HT-29 (cell line): ENCODE measurements at places on chromosomes 5 and 9.

- no peak for DNase-seq
Measured at GRCh38 chr5:168364750-168365550, 73.5 kb downstream of the WWC1 start.

DNA sequence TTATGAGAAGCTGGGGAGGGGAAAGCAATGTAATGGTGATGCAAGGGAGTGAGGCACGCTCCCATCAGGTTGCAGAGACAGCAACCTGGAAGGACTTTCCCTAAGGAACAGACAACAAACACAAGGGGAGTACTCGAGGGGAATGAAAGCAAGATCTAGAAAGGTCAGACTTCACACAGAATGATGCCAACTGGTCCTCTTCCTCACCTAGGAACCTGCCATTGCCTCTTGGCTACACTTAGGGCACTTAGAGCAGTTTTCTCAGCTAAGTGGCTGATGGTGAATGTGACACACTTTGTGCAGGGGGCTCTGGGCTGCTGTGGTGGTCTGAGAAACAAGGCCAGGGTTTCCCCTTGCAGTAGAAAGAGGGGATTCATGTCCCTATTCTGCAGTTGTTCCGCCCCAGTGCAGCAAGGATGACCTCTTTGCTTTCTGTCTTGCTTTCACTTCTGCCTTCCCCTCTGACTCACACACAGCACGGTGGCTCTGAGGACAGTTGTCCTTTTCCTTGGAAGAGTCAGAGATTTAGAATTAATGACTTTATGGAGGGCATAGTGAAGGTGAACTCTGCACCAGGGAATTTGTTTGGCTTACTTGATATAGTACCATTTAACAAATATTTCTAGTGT, 394.0 kb upstream of the KLF4 start:
- no peak for DNase-seq

DNA sequence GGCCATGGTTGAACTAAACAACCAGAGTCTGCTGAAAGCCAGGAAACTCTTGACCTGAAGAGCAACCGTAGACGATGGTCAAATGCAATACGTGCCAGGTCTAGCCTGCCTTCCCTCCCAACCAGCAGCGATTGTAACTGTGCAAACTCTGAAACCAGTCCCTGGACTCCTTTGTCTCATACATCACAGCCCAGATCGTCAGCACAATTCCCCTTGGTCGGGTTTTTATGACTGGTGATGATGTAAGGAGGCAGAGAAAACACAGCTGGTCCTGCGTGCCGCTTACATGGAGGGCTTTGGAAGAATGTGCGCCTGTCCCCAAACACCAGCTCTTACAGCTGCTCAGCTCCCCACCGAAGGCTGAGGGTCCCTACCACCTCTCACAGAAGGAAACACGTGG, 24.6 kb downstream of the SMIM23 start:
- no peak for DNase-seq

DNA sequence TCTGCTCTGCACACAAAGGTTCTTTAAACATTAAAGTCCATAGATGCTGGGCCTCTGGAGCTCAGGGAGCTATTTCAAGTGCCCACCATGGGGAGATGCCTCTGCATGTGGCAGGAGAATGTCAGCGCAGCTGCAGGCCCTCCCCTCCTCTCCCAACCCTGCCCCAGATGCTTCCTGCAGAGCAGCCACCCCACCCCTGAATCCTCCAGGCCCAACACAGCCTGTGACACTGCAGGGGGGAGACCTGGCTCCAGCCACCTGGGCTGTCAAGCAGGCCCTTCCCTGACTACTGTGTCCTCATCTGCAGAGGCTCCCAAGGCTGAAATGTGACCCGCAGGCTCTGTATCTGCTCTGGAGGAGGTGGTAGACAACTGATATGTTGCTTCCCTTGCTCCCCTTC, 213.9 kb downstream of the GABBR2 start:
- no peak for DNase-seq

- DNase-seq: no peak
Measured at GRCh38 chr5:62617943-62618342, 39.3 kb downstream of the LRRC70 start.

- no peak for DNase-seq
Measured at GRCh38 chr5:113807427-113807991, 294.0 kb downstream of the YTHDC2 start.

DNA sequence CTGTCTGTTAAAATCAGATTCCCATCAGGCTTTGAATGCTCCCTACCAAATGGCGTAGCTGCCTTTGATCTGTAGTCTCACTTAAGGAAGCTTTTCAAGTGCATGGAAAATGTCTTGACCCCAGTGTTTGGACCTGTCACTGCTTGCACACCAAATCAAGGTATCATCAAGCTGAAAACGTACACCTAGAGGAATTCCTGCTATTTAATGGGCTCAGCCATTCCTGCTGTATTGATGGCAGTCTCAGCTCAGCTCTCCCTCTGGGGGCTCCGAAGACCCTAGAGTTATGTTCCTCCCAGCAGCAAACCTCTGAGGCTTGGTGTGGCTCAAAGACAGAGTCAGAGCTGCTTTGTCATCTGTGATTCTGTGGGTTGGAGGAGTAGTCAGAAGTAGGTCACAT, 63.5 kb downstream of the PGM5 start:
- no peak for DNase-seq

GRCh38 chr5:66285343-66285922, 141.3 kb downstream of the SREK1 start:
- DNase-seq: no peak

DNA sequence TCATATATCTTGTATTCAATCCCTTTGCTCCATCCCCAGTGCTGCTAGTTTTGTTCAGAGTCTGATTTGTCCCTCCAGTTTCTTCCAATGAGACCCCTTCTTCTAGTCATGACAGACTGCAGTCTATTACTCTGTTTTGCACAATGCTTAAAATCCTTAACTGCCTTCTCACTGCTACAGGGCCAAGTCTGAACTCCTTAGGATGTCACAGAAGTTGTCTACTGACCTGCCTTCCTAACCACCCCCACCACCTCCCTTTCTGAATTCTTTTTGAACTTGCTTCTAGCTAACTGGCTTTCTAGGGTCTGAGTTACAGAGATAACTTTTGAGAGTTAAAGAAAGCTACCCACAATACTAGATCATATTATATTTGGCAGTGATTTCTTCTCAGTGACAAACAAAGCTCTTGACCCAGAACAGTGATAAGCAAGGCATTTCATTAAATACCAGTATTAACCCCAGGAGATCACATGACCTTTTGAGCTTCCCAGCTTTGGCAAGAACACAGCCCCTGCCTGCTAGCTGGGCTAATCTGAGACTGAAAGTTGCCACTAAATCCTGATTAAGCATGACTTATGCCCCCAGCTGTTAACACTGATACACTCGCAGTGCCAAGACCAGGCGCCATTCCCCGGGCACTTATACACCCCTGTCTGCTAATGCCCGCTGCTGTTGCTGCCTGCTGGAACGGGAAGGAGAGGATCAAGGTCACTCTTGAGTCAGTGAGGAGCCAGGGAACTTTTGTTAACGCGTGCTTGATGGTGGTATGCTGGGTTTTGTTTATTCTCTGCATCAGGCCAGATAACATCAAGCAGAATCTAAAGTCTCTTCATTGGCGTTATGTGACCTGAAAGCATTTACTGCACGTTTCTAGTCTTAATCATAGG, 36.4 kb upstream of the ADAMTSL1 start:
- no peak for DNase-seq

DNA sequence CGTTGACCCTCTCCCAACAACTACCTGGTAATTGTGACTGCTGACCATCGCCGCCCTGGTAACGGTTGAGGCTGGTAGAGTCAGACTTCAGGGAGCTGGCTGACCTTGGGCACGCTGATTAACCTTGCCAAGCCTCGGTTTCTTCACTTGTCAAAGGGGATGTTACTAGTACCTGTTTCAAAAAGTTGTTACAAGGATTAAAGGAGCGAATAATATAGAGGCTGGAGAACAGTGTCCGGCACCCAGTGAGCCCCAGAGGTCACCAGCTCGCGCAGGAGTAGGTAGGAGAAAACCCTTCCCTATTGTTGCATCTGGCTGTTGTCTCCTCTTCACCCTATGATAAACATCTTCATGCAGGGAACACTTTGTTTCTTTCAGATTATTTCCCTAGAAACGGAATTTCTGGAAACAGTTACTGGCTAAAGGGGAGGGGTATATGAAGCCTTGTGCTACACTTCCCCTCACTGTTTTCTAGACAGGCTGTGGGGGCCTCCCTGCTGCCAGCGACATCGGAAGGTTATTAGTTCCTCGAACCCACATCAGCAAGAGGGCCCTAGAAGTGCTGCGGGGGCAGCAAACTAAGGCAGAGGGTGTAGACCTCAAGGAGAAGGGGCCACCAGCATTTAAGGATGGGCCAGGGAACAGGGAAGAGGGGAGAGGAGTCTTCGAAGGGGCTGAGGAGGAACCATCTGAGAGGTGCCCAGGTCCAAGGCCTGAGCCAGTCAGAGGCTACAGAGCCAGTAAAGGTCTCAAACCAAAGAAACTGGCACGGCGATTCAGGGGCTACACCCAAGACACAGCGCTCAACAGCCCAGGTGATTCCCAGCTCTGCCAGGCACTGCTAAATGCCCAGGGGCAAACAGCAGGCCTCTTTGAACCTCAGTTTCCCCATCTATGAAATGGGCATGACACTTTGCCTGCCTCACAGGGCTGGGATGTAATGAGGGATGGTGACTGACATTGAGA, 37.6 kb downstream of the HRH2 start:
- no peak for DNase-seq

- DNase-seq: peak; percentile 62
Measured at GRCh38 chr5:36877667-36878391, 1.3 kb downstream of the NIPBL start.

DNA sequence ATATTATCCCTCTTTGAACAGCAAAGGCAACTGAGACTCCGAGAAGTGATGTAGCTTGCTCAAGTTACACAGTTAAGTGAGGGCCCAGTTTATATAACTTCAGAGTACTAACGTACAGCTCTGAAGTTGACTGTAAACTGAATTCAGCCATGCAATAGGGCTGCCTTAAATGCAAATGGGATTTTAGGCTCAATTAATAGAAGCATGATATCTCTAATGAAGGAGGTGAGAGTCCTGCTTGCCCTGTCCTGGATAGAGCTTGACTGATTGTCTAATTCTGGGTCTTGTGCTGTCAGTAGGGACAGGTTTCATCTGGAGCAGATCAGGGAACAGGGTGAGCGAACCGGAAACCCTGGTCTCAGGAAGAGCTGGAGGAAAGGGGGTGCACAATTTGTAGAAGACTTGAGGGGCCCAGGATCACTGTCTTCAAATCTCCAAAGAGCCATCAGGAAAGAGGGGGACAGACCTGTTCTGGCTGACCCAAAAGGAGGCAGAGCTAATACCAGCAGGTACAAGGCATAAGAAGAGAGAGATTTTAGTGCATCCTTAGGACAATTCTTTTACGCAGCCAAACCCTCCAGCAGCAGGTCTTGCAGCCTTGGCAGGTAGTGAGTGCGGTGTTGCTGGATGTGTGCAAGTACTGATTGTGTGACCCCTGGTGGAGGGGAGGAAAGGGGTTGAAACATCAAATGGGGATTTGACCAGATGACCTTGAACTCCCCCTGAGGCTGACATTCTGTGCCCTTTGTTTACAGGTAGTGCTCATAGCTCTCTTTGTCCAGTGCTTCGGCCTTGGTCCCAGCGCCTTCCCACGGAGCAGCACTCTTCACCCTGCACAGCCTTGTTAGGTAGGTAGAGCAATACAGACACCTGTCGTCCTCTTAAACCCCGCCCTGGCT, 13.0 kb downstream of the GSN start:
- DNase-seq: no peak

DNA sequence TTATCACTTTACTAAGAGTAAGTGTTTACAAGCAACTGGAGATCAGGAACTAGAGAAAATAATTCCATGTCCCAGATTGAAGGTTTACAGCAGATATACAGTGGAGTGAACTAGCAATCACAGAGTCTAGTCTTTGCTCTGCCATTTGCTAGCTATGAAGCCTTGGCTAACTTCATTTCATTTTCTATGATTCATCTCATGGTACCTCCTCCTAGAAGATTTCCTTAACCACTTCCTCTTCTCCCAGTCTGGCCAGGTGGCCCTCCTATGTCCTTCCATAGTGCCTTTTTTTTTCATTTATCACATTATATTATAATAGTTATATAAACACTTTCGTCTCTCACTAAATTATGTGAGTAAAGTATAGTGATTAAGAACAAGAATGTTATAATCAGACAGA, 52.1 kb downstream of the GRIA1 start:
- DNase-seq: no peak

DNA sequence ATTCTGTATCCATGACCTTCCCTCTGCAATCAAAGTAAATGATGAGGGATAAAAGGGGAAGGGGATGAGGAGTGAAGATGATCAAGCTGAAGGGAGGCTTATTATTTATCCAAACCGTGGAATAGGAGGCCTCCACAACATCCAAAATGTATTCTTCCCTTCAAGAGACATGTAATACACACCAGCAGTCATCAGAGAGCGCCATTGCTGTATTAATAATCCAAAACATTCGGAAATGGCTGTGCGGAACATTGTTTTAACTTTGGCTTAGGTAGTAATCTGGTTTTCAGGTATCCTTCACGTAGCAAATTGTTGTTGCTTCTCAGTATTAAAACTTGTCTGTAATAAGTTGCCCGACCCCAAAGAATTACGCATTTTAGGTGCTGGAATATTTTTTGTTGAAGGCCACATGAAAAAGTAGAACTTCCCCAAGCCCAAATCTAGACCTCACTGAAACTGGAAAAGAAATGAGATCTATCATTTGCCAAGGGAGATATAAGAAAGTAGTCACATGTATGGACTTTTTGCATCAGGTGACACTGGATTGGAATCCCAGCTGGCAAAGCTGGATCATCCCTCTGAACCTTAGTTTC, 2.6 kb upstream of the BOD1 start:
- DNase-seq: peak; percentile 78

DNA sequence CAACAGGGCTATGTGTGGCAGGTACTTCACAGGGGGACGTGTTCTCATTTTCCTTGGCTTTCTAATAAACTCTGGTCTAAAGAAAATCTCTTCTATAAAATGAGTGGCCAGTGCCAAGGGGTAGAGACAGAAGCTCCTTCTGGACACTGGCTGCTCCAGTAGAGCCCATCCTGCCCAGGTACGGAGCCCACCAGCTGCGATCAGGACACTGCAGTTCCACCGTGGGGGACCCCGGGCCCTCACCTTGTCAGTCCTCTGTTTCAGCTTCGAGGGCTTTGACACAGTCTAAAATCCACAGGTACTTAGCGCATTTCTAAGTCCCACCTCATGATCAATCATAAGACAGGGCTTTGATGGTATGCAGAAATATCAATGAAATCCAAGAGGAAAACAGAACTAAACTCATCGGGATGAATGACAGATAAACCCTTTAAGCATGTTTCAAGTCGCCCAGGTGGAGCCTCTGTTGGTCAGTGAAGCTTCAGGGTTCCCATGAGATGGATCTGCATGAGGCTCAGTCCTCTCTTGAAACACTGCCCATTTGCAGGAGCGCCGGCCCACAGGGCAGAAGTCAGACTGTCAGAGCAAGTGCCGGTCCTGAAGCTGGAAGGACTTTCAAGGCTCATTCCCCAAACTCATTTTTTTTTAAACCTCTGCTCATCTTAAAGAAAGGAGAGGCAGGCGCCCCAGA, 20.3 kb upstream of the TERT start:
- no peak for DNase-seq

DNA sequence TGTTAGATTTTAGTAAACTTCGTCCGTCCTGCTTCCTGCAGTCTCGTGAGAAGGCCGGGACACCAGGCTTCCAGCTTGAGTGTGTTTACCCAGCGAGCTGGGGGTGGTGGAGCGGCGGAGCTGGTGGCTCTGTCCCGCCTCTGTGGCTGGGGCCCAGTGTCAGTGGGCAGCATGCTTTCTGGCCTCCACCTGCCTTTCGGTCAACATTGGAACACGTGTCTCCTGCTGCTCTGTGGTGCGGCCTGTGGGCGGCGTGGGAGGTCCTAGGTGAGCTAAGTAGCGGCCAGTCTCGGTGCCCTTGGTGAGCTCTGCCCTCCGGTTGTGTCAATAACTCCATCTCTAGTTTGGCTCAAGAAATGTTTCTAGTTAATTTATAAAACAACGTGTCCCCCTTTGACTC, 125.9 kb downstream of the GADD45G start:
- DNase-seq: peak; percentile 82
